ENCODE measurements at places on chromosomes 2 and 18.

DNA sequence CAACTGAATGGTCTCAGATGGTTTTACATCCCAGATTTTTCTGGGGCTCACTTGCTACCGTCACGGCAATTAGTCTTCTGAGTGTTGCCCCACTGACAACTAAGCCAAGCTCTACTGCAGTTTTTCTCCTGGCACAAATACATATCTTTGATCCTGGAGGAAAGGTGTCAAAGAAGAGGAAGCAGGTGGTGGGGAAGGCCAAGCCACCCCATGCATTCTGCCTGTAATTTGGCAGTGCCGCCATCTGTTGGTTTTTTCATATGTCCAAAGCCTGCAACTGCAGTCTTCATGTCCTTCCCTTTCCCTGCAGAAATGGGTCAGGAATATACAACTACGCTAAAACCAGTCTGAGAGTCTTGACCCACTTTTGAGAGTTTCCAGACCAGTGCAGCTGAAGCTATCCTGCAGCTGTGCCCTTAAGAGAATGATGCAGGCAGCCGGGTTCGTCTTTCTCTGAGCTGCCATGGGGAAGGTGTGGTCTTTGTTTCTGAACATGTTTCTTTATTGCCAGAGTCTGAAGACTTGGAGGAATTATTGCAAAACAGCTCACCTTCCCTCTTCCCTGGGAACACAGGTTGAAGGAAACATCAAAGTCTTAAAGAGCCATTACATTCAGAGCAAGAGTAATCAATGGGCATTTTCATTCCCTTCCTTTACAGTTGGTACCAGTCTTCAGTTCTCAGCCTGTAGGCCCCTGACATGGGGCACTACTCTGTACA, 71.8 kb upstream of the ATL2 start:
- no peak for DNase-seq

GRCh38 chr2:20451341-20451740, 4.5 kb downstream of the RHOB start:
- DNase-seq, result no peak

GRCh38 chr2:102657770-102658169, 38.4 kb downstream of the SLC9A2 start:
- DNase-seq, result peak; percentile 65

DNA sequence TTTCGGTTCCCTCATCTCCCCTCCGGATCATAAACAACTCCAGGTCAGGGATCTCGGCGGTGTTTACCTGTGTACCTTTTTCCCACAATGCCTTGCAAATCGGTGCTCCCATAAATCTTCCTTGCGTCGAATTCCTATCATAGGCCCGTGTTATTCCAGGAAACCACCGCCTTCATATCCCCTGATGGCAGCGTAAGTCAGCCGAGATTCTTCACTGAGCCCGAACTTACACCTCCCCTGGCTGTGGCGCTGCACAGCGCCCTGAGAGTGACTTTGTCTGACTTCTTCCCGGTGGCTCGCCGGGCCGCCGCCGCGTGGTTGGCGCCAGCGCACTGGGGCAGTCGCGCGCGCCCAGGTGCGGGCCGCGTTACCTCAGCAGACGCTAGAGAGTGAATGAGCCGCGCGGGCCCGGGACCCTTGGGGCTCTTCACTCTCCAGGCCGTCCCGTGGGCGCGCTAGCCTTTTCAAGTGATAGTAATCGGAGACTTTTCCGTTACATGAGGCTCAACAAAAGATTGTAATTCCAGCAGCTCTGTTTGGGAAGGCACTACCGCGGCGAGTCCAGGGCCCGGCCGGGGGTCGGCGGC, 101.6 kb downstream of the SPTBN1 start:
- DNase-seq, result peak; percentile 70

- DNase-seq, result no peak
Measured at GRCh38 chr18:78406743-78407465, 572.7 kb upstream of the SALL3 start.

GRCh38 chr18:57107140-57107832, 39.6 kb upstream of the BOD1L2 start:
- peak; percentile 65 for DNase-seq

- peak; percentile 1 for DNase-seq
Measured at GRCh38 chr18:43396266-43396665, 119.0 kb upstream of the SYT4 start.

GRCh38 chr2:197108758-197109157, 182.3 kb upstream of the PGAP1 start:
- peak; percentile 46 for DNase-seq

DNA sequence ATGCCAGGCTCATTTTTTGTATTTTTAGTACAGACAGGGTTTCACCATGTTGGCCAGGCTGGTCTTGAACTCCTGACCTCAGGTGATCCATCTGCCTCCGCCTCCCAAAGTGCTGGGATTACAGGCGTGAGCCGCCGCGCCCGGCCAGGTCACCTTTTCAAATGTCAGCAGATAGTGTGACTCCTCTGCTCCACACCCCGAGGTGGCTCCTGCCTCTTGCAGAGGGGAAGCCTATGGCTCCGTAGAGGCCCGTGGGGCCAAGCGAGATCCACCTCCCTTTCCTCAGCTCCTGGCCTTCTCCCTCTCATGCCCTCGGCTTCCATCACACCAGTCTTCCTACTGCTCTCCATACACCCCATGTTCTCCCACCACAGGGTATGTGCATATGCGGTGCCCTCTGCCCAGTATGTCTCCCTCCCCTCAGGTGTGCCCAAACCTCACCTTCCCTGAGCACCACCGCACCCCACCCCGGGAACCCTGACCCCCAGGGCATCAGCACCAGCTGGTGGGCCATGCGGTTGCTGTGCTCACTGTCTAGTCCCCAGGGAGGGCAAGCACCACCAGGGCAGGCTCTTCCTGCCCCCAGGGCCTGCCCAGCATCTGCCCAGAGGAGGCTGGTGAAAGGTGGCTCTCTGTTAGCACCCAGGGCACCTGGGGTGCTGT, 10.7 kb downstream of the GPR17 start:
- no peak for DNase-seq

DNA sequence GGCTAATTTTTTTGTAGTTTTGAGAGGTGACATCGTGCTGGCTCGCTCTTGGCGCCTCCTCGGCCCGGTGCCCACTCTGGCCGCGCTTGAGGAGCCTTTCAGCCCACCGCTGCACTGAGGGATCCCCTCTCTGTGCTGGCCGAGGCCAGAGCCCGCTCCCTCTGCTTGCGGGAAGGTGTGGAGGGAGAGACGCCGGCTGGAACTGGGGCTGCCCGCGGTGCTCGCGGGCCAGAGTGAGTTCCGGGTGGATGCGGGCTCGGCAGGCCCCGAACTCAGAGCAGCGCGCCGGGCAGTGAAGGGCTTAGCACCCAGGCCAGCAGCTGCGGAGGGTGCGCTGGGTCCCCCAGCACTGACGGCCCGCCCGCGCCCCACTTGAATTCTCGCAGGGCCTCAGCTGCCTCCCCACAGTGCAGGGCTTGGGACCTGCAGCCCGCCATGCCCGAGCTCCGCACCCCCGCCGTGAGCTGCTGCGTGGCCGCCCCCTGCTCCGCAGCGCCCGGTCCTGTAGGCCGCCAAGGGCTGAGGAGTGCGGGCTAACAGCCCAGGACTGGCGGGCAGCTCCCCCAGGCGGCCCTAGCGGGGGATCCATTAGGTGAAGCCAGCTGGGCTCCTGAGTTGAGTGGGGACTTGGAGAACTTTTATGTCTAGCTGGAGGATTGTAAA, 113.2 kb upstream of the ZSWIM2 start:
- no peak for DNase-seq

DNA sequence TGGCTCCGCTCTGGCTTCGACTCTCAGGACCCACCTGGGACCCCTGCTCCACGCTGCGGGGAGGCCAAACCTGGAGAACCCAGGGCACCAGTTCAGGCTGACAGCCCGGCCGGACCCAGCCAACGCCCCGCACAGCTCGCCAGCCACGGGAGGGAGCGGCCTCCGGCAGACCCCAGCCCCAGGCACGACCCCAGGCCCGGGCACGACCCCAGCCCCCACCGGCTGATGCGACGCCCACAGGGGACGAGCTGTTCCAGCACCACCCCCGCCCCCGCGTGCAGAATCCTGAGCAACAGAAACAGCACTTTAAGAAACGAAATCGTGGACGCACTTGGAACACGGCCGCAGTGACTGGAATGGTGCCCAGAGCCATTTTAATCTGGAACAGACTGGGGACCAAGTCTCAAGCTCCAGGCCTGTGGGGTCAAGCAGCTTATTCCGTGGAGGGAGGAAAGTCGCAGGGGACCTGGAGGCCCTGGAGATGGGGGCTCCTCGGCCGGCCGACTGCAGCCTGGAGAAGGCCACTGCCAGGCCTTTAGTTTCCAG, 74.2 kb downstream of the MBP start:
- no peak for DNase-seq

DNA sequence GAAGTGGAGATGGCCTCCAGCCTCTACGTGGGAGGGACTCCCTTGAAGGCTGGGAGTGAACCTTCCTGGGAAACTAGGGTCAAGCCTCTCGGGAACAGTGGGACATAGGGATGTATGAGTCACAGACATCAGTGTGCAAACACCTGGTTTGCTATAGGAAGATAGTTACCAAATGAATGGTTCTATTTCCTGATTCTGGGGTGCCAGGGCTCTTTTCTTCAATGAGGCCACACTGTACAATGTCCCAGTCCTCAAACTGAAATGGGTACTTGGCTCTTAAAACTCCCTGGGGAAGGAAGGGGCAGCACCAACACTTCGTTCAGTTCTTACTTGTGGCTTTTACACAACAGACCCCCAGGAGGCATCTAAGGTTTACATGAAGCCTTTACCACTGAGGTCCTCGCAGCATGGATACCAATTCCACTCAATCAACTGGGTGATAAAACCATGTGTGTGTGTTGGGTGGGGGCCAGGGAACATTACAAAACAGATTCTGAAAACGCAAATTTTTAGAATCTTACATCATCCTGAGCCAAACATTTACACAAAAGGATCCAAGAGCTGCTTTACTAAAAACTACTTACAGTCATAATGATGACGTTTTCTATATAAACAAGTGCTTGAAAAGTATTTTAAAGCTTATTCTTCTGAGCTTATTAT, 10.4 kb downstream of the ERFE start:
- DNase-seq, result peak; percentile 29

GRCh38 chr2:192473331-192473730, 278.6 kb upstream of the TMEFF2 start:
- no peak for DNase-seq

- peak; percentile 14 for DNase-seq
Measured at GRCh38 chr2:47078541-47079482, 76.3 kb downstream of the STPG4 start.

DNA sequence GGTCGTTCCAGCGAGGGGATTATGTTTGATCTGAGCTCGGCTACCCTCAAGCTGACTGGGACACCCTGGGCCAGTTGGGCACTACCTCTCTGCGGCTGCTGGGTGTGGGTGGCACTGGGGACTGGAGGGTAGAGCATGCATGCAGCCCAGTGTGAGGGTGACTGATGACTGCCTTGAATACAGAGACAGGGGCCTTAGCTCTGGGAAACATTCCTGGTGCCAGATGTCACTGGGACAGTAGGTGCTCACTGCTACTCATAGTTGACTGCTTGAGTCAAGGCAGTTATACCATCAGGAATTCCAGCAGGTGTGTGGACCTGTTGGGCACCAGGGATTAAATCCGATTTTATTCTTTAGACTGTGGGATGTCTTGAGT, 33.6 kb upstream of the ATP6V1B1 start:
- DNase-seq, result no peak

- DNase-seq, result no peak
Measured at GRCh38 chr2:17981936-17982335, 103.5 kb downstream of the KCNS3 start.

DNA sequence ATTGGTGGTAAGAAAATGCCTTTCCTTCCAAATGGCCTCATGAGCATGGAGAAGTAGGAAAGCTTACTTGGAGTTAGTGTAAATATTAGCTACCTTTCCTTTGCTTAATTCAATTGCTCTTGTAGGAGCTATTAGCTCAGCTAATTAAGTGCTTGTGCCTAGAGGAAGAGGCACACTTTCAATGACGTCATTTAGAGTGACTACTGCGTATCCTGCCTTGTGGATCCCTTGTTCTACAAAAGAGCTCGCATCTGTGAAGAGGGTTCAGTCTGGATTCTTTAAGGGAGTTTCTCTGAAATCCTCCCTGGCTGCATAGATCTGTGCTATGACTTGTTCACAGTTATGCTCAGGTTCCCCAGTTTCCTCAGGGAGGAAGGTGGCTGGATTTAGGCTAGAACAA, 122.5 kb upstream of the SPHKAP start:
- no peak for DNase-seq

- DNase-seq, result peak; percentile 56
Measured at GRCh38 chr2:45288532-45289417, 279.5 kb upstream of the SIX2 start.

DNA sequence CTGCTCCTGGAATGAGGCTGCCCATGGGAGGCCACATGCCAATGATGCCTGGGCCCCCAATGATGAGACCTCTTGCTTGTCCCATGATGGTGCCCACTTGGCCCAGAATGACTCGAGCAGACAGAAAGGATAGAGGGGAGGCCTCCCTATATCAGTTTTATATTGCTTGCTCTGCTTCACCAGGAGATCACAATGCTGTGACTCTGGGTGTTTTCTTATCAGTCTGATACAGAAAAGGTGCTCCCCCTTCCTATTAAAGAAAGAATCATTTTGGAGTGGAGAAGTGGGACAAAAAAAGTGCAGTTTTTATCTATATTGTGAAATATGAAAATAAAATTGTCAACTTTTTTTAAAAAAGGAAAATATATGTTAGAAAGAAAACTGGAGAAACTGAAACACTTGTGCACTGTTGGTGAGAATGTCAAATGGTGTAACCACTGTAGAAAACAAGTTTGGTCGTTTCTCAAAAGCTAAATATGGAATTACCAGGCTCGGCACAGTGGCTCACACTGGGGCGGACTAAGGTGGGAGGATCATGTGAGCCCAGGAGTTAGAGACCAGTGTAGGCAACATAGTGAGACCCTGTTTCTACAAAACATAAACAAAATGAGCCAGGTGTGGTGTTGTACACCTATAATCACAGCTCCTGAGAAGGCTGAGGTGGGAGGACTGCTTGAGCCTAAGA, 21.8 kb downstream of the LPIN2 start:
- DNase-seq, result no peak
